ENCODE measurements at places on chromosomes 4 and X. TPM values are rescaled to one million over a fixed set of nuclear protein-coding genes. Genes with fewer than 3 reads are reported as not detected.

Gene ZCCHC18
- total RNA-seq = 1.2 TPM

Gene FHIP1A
- 3.0 TPM for total RNA-seq

- peak; percentile 10 for DNase-seq
Observed at GRCh38 chrX:34578237-34578636, 78.8 kb downstream of the TMEM47 start.

- no peak for DNase-seq
Observed at GRCh38 chr4:108959491-108959890, 196.6 kb upstream of the ETNPPL start.

- DNase-seq = no peak
Observed at GRCh38 chr4:152243896-152244595, 291.8 kb downstream of the FBXW7 start.

- DNase-seq = peak; percentile 17
Observed at GRCh38 chrX:41604766-41605543, 83.8 kb upstream of the GPR34 start.
